Natural killer cell (primary cell): ENCODE measurements at places on chromosomes 4 and X.

- peaks cover 14% of the 10 kb centered on the region for H3K4me1 ChIP-seq
- no peak overlapping the region for H3K4me3 ChIP-seq
- H3K36me3 ChIP-seq, result no peaks in the 10 kb centered on the region
- DNase-seq, result peak; percentile 61
Observed at GRCh38 chr4:55851885-55852284, 1.6 kb upstream of the EXOC1 start.

- no peak for DNase-seq
- H3K27ac ChIP-seq, result no peak overlapping the region
- H3K4me1 ChIP-seq, result no peaks in the 10 kb centered on the region
- H3K36me3 ChIP-seq, result no peaks in the 10 kb centered on the region
- H3K27me3 ChIP-seq, result no peaks in the 10 kb centered on the region
Observed at GRCh38 chr4:122619611-122620010, 1.3 kb downstream of the IL21 start.

- H3K27ac ChIP-seq, result no peak overlapping the region
- H3K4me3 ChIP-seq, result no peak overlapping the region
- H3K36me3 ChIP-seq, result no peaks in the 10 kb centered on the region
- H3K27me3 ChIP-seq, result no peaks in the 10 kb centered on the region
- H3K4me1 ChIP-seq, result no peaks in the 10 kb centered on the region
Observed at GRCh38 chrX:118370921-118371624, 25.2 kb downstream of the WDR44 start.

- H3K27ac ChIP-seq, result no peak overlapping the region
- peaks cover 2% of the 10 kb centered on the region for H3K36me3 ChIP-seq
- H3K4me1 ChIP-seq, result no peaks in the 10 kb centered on the region
- no peak overlapping the region for H3K4me3 ChIP-seq
Observed at GRCh38 chrX:153446636-153446936, 730 bp upstream of the TREX2 start.

DNA sequence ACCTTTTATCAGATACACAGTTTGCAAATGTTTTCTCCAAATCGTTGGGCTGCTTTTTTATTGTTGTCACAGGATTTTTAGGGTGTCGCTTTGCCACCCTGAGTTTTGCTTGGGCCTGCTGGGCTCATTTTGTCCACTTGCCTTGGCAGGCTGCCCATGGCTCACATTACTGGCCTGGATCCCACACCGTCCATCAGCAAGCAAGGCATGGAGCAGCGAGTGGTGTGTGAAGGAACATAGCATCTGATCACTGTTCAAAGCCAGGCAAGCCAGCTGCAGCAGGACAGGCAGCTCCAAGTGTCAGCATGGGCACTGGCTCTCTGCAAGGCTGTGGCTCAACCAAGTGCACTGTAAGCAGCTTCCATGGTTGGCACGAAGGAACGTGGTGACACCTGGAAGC is 261.4 kb upstream of the TECRL start:
- H3K27me3 ChIP-seq, result no peaks in the 10 kb centered on the region
- H3K4me1 ChIP-seq, result no peaks in the 10 kb centered on the region
- H3K36me3 ChIP-seq, result no peaks in the 10 kb centered on the region
- DNase-seq, result no peak

GRCh38 chrX:72630185-72630584 is 57.5 kb upstream of the HDAC8 start:
- H3K36me3 ChIP-seq, result no peaks in the 10 kb centered on the region
- no peaks in the 10 kb centered on the region for H3K4me1 ChIP-seq
- no peak overlapping the region for H3K27ac ChIP-seq
- no peaks in the 10 kb centered on the region for H3K27me3 ChIP-seq
- DNase-seq, result no peak

DNA sequence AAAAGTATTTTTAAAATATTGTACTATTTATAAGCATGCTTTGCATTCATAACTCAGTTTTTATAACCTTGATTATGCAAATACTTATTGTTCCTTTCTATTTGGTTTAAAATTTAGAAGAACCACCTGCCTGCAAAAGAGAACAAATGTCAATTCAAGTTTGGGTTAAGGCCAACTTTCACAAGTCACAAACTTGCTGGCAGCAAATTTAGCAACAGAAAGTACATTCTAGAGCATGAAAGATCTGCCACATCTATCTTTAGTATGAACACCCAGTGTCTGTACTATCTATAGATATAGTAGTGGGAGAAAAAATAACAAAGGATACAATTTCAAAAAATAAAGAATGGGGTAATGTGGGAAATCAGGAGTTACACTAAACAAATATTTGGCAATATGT is 1014.2 kb downstream of the C4orf33 start:
- DNase-seq, result no peak
- H3K4me1 ChIP-seq, result no peaks in the 10 kb centered on the region
- H3K27ac ChIP-seq, result no peak overlapping the region
- no peak overlapping the region for H3K4me3 ChIP-seq
- H3K27me3 ChIP-seq, result no peaks in the 10 kb centered on the region

GRCh38 chr4:180057891-180058671 is 2185.1 kb upstream of the TENM3 start:
- peaks cover 13% of the 10 kb centered on the region for H3K4me1 ChIP-seq
- DNase-seq, result no peak
- H3K4me3 ChIP-seq, result peak overlapping the region; percentile 13
- no peaks in the 10 kb centered on the region for H3K36me3 ChIP-seq
- no peak overlapping the region for H3K27ac ChIP-seq
- peaks cover 24% of the 10 kb centered on the region for H3K27me3 ChIP-seq

- H3K4me3 ChIP-seq, result no peak overlapping the region
- no peak overlapping the region for H3K27ac ChIP-seq
- no peaks in the 10 kb centered on the region for H3K36me3 ChIP-seq
- peaks cover 47% of the 10 kb centered on the region for H3K4me1 ChIP-seq
Observed at GRCh38 chr4:3875466-3875865, 109.3 kb downstream of the ADRA2C start.

GRCh38 chr4:76420188-76420761 is 666 bp downstream of the CCDC158 start:
- H3K27ac ChIP-seq, result no peak overlapping the region
- no peaks in the 10 kb centered on the region for H3K36me3 ChIP-seq
- H3K27me3 ChIP-seq, result no peaks in the 10 kb centered on the region
- H3K4me1 ChIP-seq, result peaks cover 3% of the 10 kb centered on the region
- no peak for DNase-seq

- DNase-seq, result no peak
- no peaks in the 10 kb centered on the region for H3K27me3 ChIP-seq
- no peak overlapping the region for H3K4me3 ChIP-seq
- no peak overlapping the region for H3K27ac ChIP-seq
Observed at GRCh38 chr4:155679343-155679742, 12.7 kb downstream of the GUCY1A1 start.

- DNase-seq, result no peak
- no peaks in the 10 kb centered on the region for H3K36me3 ChIP-seq
- H3K27ac ChIP-seq, result no peak overlapping the region
- H3K4me3 ChIP-seq, result no peak overlapping the region
- no peaks in the 10 kb centered on the region for H3K27me3 ChIP-seq
Observed at GRCh38 chr4:71210823-71211222, 128.0 kb upstream of the SLC4A4 start.

- H3K27ac ChIP-seq, result no peak overlapping the region
- H3K27me3 ChIP-seq, result no peaks in the 10 kb centered on the region
- no peak overlapping the region for H3K4me3 ChIP-seq
- DNase-seq, result no peak
- no peaks in the 10 kb centered on the region for H3K4me1 ChIP-seq
Observed at GRCh38 chr4:147288512-147288911, 192.4 kb upstream of the EDNRA start.

DNA sequence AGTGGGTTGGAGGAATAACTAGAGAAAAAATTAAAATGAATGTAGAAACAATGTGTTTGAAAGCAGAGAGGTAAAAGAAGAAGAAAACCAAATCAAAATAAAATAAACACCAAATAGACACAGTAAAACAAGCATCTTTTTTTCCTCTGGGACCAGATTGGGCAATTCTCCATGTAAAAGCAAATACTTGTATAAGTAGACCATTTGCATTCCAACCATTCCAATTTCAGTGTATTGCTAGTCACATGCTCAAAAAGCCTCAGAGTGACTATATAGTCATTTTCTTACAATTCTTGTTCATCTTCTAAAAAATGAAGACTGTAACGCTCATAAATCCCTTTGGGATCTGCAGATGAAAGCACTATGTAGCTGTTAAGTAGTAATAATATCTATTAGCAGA is 969.5 kb downstream of the PCDH18 start:
- H3K4me3 ChIP-seq, result no peak overlapping the region
- H3K27ac ChIP-seq, result no peak overlapping the region
- no peak for DNase-seq
- H3K27me3 ChIP-seq, result no peaks in the 10 kb centered on the region
- H3K36me3 ChIP-seq, result no peaks in the 10 kb centered on the region
- no peaks in the 10 kb centered on the region for H3K4me1 ChIP-seq

DNA sequence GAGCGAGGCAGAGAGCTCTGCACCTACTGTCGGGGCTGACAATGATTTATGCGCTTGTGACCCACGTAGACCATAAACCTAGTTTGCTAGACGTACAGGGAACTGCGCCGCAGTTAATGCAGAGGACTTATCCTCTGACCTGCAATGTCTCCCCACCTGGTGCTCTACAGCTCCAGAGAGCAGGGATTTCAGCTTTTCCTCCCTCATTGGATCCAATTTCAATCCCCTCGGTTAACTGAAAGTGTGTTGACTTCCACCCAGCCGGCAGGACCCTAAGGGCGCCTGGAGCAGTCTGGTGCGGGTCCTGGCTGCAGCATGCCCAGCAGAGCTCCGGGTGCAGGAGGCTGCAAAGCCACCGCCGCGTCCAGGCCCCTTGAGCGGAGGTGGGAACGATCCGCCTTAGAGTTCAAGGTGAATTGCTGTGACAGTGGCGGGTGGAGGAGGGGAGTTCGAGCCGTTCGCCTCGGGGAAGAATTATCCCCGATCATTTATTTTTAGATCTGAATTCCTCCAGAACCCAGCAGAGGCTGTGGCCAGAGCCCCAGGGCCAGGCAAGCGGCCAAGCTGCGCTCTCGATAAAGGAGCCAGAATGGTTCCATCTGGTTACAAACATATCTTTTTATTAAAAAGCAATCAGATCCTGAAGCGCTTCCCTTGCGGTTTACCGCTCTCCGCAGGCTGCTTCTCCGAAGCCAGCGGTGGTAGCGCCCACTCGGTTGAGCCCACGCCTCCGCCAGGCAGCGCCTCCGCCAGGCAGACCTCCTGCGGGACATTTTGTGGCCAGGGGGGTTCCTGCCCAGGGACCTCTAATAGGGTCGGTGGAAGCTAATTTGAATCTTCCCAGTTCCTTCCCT is 66.0 kb downstream of the FBXO8 start:
- H3K4me3 ChIP-seq, result no peak overlapping the region
- H3K27me3 ChIP-seq, result peaks cover 64% of the 10 kb centered on the region
- peaks cover 31% of the 10 kb centered on the region for H3K4me1 ChIP-seq
- DNase-seq, result peak; percentile 42
- H3K27ac ChIP-seq, result no peak overlapping the region

GRCh38 chr4:169153481-169154087 is 117.2 kb downstream of the SH3RF1 start:
- H3K4me3 ChIP-seq, result no peak overlapping the region
- no peaks in the 10 kb centered on the region for H3K36me3 ChIP-seq
- no peak overlapping the region for H3K27ac ChIP-seq
- no peaks in the 10 kb centered on the region for H3K27me3 ChIP-seq
- no peak for DNase-seq

DNA sequence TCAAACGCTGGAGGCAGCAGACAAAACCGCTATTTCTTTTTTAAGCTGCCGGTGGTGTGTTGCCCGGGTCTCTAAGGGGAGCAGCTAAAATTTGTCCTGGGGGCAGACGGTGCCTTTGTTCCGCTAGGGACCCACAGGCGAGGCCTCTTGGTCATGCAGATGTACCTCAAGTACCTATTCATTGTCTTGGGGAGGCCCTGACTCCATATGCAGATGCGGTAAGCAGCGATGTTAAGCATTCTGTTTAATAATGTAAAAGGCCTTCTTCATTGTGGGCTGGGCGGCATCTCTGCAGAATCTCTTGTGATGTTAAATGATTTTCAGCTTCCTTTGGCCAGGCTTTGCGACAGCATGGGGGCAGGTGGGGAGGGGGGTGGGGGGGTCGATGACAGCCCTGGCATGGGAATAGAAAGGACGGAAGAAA is 98.9 kb upstream of the PJA1 start:
- no peak overlapping the region for H3K27ac ChIP-seq
- no peak overlapping the region for H3K4me3 ChIP-seq
- no peaks in the 10 kb centered on the region for H3K27me3 ChIP-seq
- no peaks in the 10 kb centered on the region for H3K4me1 ChIP-seq

GRCh38 chr4:24053934-24054333 is 164.1 kb upstream of the PPARGC1A start:
- H3K27ac ChIP-seq, result no peak overlapping the region
- DNase-seq, result no peak
- no peaks in the 10 kb centered on the region for H3K27me3 ChIP-seq
- no peaks in the 10 kb centered on the region for H3K36me3 ChIP-seq
- H3K4me3 ChIP-seq, result no peak overlapping the region

DNA sequence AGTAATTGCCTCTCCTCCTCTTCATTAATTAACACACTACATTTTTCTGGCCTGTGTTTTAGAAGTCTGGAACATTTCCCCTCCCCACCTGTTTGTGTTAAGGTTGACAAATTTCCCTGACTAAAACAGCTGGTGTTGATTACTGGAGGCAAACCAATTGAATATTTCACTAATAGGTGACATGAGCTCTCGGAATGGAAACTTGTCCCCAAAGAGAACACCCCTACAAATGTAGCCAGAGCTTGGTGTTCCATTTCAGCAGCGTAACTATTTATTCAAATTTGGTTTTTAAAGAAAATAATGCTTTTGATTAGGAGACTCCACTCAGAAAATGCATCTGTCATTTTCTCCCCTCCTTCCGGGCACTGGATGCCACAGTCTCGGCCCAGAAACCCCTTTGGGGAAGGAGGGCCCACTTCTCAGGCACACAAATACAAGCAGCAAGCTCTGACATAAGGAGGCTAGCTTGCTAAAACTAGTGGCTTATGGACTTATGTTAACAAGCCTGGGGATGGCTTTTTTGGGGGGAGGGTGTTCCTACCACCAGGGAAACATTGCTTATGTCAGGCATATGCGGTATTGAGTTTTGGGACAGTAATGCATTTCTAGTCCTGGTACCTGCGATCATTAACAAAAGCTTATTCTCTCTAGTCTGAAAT is 2.2 kb downstream of the RNF150 start:
- no peaks in the 10 kb centered on the region for H3K36me3 ChIP-seq
- H3K27ac ChIP-seq, result no peak overlapping the region
- DNase-seq, result no peak

DNA sequence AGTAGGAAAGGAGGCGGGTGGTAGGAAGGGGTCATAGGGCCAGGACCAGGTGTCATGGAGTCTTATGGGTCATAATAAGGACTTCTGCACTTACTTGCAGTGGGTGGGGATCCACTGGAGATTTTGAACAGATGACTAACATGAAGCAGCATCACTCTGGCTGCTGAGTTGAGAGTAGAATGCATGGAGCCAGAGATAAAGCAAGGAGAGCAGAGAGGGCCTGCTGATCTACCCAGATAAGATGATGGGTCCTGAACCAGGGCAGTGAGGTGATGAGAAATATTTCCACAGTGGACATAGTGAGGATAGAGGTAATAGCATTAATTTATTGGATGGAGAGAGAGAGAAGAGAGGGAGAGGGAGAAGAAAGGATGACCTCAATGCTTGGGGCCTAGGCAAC is 48.0 kb downstream of the HCCS start:
- H3K4me3 ChIP-seq, result no peak overlapping the region
- no peak overlapping the region for H3K27ac ChIP-seq
- no peaks in the 10 kb centered on the region for H3K27me3 ChIP-seq
- H3K4me1 ChIP-seq, result no peaks in the 10 kb centered on the region

GRCh38 chr4:53015681-53016080 is 153.6 kb downstream of the RASL11B start:
- no peaks in the 10 kb centered on the region for H3K4me1 ChIP-seq
- no peaks in the 10 kb centered on the region for H3K27me3 ChIP-seq
- H3K27ac ChIP-seq, result no peak overlapping the region

GRCh38 chr4:113572620-113573019 is 188.9 kb downstream of the CAMK2D start:
- no peak overlapping the region for H3K27ac ChIP-seq
- no peaks in the 10 kb centered on the region for H3K27me3 ChIP-seq
- H3K36me3 ChIP-seq, result no peaks in the 10 kb centered on the region
- no peaks in the 10 kb centered on the region for H3K4me1 ChIP-seq
